NT2/D1 (cell line): ENCODE measurements at places on chromosomes 5 and 9.

- DNase-seq: no peak
Observed at GRCh38 chr9:107239474-107239873, 43.6 kb upstream of the RAD23B start.

DNA sequence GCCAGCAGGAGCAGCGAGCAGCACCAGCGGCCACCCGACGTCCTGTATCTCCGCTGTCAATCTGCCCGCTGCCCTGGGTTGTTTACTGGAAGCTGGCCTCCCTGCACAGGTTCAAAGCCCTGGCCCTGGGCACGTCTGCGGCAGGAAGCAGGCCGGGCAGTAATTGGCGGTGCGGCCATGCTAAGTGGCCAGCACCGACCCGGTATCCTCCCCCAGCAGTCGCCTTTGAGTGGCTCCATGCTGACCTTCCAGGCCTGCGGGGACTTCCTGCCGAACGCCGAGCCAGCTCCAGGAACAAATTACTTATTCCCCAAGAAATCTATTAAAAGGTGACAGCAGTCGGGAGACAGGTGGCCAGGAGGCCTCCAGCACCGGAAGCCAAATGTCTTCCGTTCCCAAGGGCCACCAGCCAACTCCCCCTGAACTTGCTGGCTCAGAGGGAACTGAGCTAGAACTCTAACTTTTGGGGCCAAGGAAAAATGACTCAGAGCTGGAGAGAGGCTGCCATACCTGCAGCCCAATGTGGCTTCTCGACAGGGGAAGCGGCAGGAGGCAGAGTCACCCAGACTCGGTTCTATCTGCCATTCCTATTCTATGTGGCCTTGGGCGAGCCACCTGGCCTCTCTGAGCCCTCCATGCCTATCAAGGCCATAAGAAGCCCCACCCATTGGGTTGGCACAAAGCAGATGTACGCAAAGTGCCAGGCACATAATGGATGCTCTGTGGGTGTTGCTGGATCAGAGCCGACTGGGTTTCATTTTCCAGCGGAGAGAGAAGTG, 13.7 kb upstream of the PSMB7 start:
- no peak for DNase-seq

GRCh38 chr5:79330071-79330470, 94.1 kb downstream of the JMY start:
- DNase-seq: no peak

DNA sequence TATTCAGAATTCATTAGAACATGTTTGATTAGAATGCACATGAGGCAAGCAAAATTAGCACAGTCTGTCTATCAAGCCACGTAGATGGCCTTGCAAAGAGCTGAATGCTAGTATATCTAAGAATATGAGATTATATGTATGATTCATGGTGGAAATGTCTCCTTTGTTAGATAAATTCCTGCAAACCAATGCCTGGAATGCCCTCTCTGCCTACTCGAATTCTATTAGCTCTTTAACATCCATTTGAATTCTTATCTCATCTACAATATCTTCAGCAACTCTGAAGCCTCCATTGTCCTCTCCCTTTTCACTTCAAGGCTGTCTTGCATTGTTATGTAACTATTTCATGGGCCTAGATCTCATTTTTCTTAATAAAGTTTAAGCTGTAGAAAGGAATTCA, 205.5 kb downstream of the TMC1 start:
- DNase-seq: peak; percentile 57

- DNase-seq: no peak
Observed at GRCh38 chr5:56307714-56308333, 74.7 kb upstream of the ANKRD55 start.
